HepG2 (cell line): ENCODE measurements at places on chromosomes 5 and 9. TPM values are rescaled to one million over a fixed set of nuclear protein-coding genes. Genes with fewer than 3 reads are reported as not detected.

- H3K4me3 ChIP-seq = no peak overlapping the region
- H3K27me3 ChIP-seq = no peaks in the 10 kb centered on the region
- peaks cover 7% of the 10 kb centered on the region; the same call in 1 of the 2 replicates for H3K4me1 ChIP-seq
- no peak overlapping the region for H3K27ac ChIP-seq
- DNase-seq = no peak
- H3K36me3 ChIP-seq = no peaks in the 10 kb centered on the region
Observed at GRCh38 chr5:126523818-126524510, 71.1 kb downstream of the ALDH7A1 start.

DNA sequence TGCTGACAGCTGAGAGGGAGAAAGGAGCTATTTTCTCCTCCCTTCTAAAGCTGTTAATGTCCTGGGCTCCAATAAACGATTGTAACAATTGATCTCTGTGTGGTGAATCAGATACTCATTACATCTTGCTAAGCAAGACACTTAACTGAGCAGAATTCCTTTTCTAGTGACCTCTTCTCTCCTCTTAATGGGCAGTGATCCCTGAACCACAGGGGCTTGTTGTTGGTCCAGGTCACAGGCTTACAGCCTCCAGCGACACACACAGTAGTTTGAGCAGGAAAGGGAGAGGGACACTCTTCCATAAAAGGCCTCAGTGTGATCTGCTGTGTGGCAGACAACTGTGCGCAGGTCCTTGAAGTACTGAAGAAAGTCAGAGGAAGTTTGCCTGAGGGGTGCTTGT lies 58.5 kb upstream of the MYO10 start:
- H3K4me1 ChIP-seq = no peaks in the 10 kb centered on the region
- H3K36me3 ChIP-seq = no peaks in the 10 kb centered on the region
- H3K27me3 ChIP-seq = no peaks in the 10 kb centered on the region
- H3K4me3 ChIP-seq = no peak overlapping the region
- H3K27ac ChIP-seq = no peak overlapping the region

DNA sequence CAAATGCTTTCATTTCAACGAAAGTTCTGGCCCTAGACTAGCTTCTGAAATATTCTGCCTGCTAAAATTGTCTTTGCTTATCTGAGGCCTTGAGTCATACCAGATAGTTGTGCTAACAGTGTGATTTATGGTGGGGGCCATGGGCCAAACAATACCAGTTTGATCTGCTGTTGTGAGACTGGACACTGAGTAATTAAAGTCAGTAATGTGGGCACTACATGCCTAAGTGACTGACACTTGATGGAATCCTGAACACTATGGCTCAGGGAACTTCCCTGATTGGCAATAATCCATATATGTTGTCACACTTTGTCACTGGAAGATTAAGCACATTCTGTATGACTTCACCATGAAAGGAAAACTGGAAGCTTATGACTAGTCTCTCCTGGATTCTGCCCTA lies 127.6 kb upstream of the CYLC2 start:
- H3K36me3 ChIP-seq = no peaks in the 10 kb centered on the region
- H3K27ac ChIP-seq = no peak overlapping the region
- DNase-seq = peak; percentile 1
- H3K27me3 ChIP-seq = no peaks in the 10 kb centered on the region
- H3K4me1 ChIP-seq = no peaks in the 10 kb centered on the region
- no peak overlapping the region for H3K4me3 ChIP-seq

- H3K27ac ChIP-seq = no peak overlapping the region
- no peaks in the 10 kb centered on the region for H3K36me3 ChIP-seq
- no peaks in the 10 kb centered on the region for H3K4me1 ChIP-seq
- no peak for DNase-seq
- H3K4me3 ChIP-seq = no peak overlapping the region
Observed at GRCh38 chr5:76084496-76085242, 1.5 kb downstream of the SV2C start.

- DNase-seq = no peak
- no peaks in the 10 kb centered on the region for H3K27me3 ChIP-seq
- H3K4me3 ChIP-seq = no peak overlapping the region
- H3K36me3 ChIP-seq = no peaks in the 10 kb centered on the region
- H3K4me1 ChIP-seq = no peaks in the 10 kb centered on the region
- no peak overlapping the region for H3K27ac ChIP-seq
Observed at GRCh38 chr9:6198251-6198650, 17.4 kb upstream of the IL33 start.

- no peak for DNase-seq
- H3K4me3 ChIP-seq = peak overlapping the region; percentile 65
- H3K4me1 ChIP-seq = peaks cover 21% of the 10 kb centered on the region
- peaks cover 1% of the 10 kb centered on the region; the same call in 1 of the 2 replicates for H3K27me3 ChIP-seq
- H3K27ac ChIP-seq = peak overlapping the region; percentile 58
Observed at GRCh38 chr5:141850244-141850768, 27.9 kb downstream of the PCDH1 start.

DNA sequence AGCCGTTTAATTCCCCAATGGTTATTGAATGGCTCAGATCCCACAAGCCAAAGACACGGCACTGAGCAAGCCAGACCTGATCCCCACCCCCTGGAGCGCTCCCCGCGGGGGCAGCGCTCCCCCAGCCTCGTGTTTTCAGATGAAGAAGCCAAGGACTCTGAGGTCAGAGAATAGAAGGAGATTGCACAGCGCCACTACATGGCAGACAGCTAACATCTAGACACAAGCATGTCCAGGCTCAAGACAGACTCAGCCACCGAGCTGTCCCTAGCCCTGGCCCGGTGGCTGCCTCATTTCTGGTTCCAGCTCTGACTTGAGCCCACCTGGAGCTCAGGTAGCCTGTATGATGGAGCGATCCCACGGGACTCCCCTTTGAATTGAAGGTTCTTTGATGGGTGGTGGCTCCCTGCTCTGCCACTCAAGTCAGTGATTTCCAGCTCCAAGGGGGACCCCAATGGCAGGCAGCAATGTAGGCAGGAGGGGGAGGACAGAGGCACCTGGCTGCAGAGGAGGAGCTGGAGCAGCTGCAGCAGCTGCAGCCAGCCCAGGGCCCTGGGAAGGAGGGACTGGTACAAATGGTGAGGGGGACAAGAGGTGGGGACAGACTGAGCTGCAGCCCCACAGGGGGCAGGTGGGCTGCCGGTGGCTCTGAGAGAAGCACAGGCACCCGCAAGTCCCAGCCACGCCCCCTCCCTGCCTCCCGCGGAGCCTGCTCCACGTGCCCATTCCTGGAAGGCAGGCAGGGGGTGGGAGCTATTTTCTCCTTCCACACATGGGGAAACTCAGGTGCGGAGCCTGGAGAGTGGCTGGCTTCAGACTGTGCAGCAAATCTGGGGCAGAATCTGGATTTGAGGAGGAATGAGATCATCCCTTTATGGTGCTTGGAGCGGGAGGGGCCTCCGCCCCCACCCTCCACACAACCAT lies 40.2 kb downstream of the NTNG2 start:
- peaks cover 73% of the 10 kb centered on the region for H3K27me3 ChIP-seq
- no peak overlapping the region for H3K4me3 ChIP-seq
- H3K36me3 ChIP-seq = no peaks in the 10 kb centered on the region
- H3K4me1 ChIP-seq = no peaks in the 10 kb centered on the region
- no peak overlapping the region for H3K27ac ChIP-seq

SCGB3A2 gene
- total RNA-seq = not detected in 2 replicates

DNA sequence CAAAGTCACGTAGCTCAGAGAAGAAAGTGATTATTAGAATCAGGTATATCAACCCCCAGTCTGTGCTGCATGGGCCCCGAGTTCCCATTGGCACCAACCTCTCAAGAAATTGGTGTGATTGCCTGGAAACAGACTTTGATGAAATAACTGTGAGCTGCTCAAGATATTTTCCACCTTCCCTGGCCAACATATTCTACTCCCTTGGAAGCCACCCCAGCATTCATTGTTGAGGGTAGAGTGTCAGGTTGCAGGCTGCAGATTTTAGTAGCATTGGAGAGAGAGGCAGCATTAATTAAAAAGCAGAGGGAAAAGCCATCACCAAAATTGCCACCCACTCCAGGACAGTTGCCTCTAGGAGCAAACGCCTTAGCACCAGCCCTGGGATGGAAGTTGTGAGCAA lies 154.2 kb upstream of the TNPO1 start:
- no peaks in the 10 kb centered on the region for H3K36me3 ChIP-seq
- no peaks in the 10 kb centered on the region for H3K4me1 ChIP-seq
- H3K27me3 ChIP-seq = no peaks in the 10 kb centered on the region; the same call in 1 of the 2 replicates
- H3K27ac ChIP-seq = no peak overlapping the region
- no peak for DNase-seq

- no peak for DNase-seq
- H3K36me3 ChIP-seq = no peaks in the 10 kb centered on the region
- no peaks in the 10 kb centered on the region for H3K4me1 ChIP-seq
- no peak overlapping the region for H3K4me3 ChIP-seq
- peaks cover 3% of the 10 kb centered on the region; the same call in 2 of the 3 replicates for H3K27me3 ChIP-seq
Observed at GRCh38 chr9:16213781-16214515, 656.5 kb downstream of the BNC2 start.

CNTNAP3B gene
- total RNA-seq = 1.2 and 3.8 TPM in 2 replicates

DNA sequence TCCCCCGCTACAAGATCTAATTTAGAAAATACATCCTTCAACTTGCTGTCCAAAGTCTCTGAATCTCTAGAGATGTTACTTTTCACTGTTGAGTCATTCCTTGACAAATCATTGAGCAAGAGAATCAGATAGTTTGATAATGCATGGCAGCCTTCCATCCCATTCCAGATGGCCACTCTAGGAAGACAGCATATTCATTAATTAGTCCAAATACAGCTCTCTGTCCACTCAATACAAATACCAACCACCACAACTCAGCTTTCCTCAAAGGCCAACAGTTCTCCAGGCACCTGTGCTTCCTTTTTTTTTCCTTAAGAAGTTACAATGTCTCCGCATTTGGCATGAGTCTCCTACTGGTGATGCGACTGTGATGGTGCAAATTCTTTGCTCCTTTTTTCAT lies 72.3 kb downstream of the DROSHA start:
- peaks cover 3% of the 10 kb centered on the region for H3K36me3 ChIP-seq
- no peaks in the 10 kb centered on the region for H3K27me3 ChIP-seq
- H3K27ac ChIP-seq = no peak overlapping the region
- no peaks in the 10 kb centered on the region for H3K4me1 ChIP-seq

DNA sequence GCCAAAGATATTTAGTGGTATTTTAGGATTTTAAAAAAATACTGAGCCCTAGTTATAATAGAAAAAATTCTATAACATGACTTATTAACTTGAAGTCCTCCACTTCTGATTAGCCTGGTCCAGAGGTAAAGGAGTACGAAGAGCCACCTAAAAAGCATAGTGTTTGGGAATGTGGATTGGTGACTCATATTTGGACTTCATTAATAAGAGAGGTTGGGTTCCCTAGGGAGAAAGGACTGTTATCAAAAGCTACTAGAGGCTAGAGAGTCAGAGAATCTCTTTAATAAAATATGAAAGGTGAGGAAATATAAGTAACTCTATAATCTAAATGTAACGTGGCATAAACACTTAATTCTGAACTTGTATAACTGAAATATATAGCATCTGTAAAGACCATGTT lies 180.7 kb upstream of the TARS1 start:
- no peak overlapping the region for H3K27ac ChIP-seq
- H3K36me3 ChIP-seq = no peaks in the 10 kb centered on the region
- H3K27me3 ChIP-seq = no peaks in the 10 kb centered on the region
- H3K4me3 ChIP-seq = no peak overlapping the region
- no peaks in the 10 kb centered on the region for H3K4me1 ChIP-seq
- no peak for DNase-seq

DNA sequence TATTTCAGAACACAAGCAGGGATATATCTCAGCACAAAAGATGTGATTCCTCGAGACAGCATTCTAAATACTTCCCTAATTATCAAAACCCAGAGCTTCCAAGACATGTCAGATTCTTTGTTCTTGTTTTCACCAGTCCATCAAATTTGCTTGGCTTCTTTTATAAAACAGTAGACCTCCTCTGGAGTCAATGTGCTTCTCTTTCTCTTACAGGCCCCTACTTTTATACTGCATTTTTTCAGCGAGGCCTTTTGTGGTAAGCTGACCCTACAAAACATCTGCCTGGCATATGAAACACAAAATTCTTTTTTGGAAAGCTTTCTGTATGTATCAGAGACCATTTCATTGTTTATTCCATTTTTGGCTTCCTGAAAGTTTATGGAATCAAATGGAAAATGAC lies 81.8 kb downstream of the ARSB start:
- H3K4me1 ChIP-seq = peaks cover 2% of the 10 kb centered on the region
- no peaks in the 10 kb centered on the region for H3K27me3 ChIP-seq
- H3K4me3 ChIP-seq = no peak overlapping the region
- peaks cover 28% of the 10 kb centered on the region; the same call in 1 of the 3 replicates for H3K36me3 ChIP-seq

PCDHGA5 gene
- total RNA-seq = 0.11 and 0.27 TPM in 2 replicates
